Colonic mucosa (tissue), 4 donors: ENCODE measurements at places on chromosomes 5 and 9. TPM values are rescaled to one million over a fixed set of nuclear protein-coding genes. Genes with fewer than 3 reads are reported as not detected.
A peak's percentile ranks its signal among the peaks of the same experiment; 100 is the strongest.

DNA sequence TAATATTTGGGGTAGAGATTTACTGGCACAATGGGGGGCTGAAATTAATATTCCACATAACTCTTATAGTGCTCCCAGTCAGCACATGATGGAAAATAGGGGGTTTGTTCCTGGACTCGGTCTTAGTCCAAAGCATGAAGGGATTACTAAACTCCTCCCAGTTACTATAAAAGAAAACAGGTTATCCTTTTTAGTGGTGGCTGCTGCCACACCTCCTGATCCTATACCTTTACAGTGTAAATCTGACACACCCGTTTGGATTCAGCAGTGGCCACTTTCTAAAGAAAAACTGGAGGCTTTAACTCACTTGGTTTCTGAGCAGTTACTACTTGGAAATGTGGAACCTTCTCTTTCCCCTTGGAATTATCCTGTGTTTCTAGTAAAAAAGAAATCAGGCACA, 572.9 kb upstream of the PTGER4 start:
- DNase-seq = peak; percentile 44

Gene DRD1
- not detected for total RNA-seq

Gene KYAT1
- 5.1 TPM for total RNA-seq

DNA sequence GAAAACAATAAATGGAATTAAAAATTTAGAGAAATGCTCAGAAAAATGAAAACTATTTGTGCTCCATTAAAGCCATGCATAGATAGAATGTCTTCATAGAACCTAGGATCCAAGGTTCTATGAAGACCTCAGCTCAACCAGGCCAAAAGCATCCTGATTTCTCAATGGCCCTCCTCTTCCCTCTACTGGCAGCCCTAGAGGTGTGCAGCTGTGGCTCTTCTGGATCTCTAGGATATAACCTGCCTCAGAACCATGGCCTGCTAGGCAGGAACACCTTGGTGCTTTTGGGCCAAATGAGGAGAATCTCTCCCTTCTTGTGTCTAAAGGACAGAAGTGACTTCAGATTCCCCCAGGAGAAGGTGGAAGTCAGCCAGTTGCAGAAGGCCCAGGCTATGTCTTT, 15.1 kb downstream of the IFNA1 start:
- no peak for DNase-seq
